ENCODE measurements at places on chromosomes 3 and 15.

GRCh38 chr3:15041950-15042349 lies 23.2 kb downstream of the MRPS25 start:
- DNase-seq: no peak

GRCh38 chr15:46795685-46796084 lies 921.6 kb upstream of the SEMA6D start:
- DNase-seq: no peak

DNA sequence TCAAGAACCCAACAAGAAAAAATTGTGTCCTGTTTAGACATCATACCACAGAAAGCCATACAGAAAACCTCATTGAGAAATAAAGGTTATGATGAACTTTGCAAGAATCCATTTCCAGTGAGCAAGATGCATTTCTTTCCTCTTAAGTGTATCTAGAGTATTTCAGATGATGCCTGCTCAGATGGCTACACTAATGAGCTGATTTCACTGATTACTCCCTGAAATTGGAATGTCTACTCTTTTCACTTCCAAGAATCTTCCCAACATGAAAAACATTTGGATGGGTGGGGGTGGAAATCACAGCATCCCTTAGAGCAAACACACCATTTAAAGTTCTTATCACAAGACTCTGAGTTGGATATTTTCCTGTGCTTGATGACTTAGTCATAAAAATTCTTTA lies 41.4 kb upstream of the IL12A start:
- DNase-seq: peak; percentile 83

GRCh38 chr15:50350621-50351020 lies 4.4 kb downstream of the GABPB1 start:
- DNase-seq: no peak
